ENCODE measurements at places on chromosomes 12 and 14.

GRCh38 chr14:68145539-68145938, 326.0 kb downstream of the RAD51B start:
- no peak for DNase-seq

GRCh38 chr14:70361893-70362292, 2.4 kb upstream of the COX16 start:
- no peak for DNase-seq

GRCh38 chr12:48979602-48980388, 1.7 kb downstream of the WNT1 start:
- DNase-seq = no peak

DNA sequence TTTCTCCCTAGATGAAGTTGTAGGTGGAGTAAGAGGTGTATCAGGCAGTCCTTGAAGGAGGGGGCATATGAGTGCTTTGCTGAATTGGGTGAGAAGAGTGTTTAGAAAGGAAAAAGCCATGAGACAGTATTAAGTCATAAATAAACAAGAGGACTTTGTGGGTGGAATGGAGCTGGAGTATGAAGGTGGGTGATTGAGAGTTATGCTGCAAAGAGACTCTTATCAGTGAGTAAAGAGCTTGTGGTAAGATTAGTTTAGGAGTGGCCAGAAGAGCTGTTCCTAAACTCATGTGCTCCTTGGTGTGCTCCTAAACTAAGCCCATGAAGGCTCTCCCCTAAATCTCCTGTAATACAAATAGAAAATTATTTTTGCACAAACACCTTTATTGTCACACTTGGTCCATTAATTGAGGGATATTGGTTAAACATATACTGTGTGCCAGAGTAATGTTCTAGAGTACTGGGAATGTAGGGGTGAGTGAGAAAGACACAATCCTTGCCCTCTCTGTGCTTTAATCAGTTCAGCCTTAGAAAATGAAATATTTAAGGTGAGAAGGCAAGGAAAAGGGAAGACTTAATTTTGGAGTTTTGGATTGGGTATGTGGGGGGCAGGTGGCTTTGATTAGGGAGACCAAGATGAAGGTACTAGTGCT, 9.8 kb downstream of the CHPT1 start:
- DNase-seq = no peak

- DNase-seq = no peak
These were observed 90.4 kb downstream of the KIF21A start for GRCh38 chr12:39352471-39353017.

- DNase-seq = no peak
These were observed 5.0 kb downstream of the CCND2 start for GRCh38 chr12:4278329-4279197.
